Fibroblast of mammary gland (primary cell): ENCODE measurements at places on chromosomes 7 and 10.

- no peak for DNase-seq
Observed at GRCh38 chr10:35594115-35595079, 10.7 kb upstream of the GJD4 start.

GRCh38 chr7:30679664-30680063 is 2.6 kb downstream of the CRHR2 start:
- no peak for DNase-seq

DNA sequence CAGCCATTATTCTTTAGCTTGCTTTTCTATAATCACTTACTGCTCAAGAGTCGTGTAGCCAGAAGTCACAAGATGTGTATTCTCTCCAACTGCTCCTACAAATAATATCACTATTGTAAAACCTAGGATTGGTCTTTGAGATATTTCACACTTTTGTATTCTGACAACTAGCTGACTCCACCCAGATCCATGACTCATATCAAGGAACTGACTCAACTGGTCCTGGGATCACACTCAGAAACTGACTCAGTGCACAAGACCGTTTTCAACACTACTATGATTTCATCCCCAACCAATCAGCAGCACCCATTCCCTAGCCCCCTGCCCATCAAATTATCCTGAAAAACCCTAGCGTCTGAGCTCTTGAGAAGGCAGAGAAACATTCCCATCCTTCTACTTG is 56.5 kb upstream of the ORC5 start:
- peak; percentile 86 for DNase-seq

DNA sequence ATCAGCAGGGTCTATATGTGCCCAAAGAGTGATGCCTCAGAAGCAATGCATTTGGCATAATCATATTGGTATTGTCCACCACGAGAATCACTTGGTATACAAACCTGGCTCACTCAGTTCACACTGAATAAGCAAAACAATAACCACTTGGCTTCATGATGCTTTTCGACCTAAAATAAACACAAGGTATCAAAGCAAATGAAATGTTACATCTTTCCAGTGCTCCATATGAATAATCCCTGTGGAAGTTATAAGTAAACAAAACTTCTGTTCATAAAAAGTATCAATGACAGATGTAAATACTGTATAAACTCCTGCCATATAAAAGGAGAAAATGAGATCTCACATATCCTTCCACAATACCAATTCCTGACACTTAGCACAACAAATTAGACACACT is 29.8 kb upstream of the EBLN1 start:
- DNase-seq, result no peak

DNA sequence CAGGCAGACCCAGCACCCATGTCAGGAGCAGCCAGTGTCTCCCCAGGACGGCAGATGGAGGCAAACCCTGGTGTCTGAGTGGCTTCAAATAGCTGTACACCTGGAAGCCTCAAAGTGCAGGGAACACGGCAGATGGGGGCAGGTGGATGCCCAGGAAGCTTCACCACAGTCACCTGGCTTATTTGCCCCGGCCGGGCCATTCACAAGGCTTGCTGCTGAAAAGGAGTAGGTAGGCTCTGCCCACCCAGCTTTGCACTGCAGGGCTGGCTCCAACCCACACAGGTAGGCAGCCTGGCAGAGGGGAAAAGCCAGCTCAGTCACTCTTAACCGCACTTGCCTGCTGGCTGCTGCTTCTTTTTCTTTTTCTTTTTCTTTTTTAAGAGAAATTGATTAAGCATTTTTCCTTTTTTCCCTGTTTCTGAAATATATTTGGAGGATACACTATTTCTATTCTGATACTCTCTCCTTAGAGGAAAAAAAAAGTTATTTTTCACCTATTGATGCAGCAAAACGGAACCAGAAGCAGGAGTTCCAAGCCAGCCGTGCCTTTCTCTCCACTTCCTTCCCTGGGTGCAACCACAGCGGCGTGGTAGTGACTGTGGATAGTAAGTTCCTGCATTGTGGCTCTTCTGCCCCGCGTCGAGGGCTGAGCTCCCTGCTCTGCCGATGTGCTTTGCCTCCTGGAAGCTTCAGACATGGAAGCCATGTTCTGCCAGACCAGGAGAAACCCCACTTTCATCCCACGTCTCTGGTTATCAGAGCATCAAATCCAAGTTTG is 118.3 kb downstream of the KLF6 start:
- no peak for DNase-seq

DNA sequence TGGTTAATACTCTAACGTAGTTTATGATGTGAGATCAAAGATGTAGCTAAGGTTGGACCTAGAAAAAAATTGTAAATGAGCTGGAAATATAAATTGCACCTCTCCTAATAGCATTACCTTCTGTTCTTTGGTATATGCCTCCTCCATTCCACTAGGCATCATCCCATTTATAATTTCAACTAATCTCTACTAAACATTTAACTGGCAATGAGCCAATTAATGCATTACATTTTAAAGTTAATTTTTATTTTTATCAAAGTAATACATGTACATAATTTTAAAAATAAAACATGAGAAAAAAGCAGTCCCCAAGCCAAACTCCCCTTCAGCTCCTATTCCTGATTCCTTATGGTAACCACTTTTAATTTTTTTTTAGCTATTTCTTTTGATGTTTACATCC is 35.1 kb upstream of the SKAP2 start:
- DNase-seq, result no peak

DNA sequence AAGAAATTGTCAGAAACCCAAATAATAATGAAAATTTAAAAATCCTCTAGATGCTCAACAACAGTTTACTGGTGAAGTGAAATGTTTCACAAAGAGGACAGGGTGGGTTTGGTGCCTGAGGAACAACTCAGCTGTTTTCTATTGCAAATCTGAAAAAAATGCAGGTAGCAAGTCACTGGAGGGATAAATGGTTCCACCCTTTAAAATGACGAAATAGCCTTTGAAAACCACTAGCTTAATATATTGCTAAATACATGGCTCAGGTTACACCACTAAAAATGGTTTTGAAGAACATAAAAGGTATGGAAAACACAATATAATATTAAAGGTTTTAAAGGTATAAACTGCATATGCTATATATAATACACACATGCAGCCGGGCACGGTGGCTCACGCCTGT is 69.5 kb downstream of the LMBR1 start:
- DNase-seq, result peak; percentile 45

DNA sequence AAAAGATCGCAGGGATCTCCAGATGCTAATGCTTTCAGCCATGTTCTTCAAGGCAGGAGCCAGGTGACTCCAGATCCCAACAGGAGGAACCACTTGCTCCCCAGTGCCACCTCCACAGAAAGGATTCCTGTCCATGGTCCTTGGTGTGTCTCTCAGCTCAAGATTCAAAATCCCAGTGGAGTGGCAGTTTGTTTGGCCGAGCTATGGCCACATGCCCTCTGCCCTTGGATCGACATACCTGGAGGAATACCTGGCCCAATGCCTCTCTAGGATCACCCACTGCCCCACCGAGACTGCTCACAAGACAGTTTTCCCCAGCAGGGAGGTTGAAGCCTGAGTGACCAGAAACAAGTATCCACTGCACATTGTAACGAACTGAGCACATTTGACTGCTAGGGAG is 3.9 kb upstream of the GPRIN2 start:
- no peak for DNase-seq

DNA sequence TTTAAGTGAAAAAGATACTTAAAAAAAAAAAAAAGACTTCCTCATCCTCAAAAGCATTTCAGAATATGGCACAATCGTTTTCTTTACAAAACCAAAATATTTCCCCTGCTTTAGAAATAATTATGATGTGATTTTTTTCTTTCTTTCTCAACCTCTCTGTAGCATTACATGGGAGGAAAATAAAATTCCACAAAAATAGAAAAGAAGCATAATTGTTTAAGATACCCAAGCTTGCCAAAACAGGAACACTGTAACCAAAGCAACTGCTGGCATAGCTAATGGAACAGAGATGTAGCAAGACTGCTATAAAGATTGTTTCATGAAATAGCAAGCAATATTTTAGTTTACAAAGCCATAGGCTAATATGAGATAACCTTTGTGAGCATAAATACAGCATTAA is 75.6 kb upstream of the GPR22 start:
- no peak for DNase-seq

DNA sequence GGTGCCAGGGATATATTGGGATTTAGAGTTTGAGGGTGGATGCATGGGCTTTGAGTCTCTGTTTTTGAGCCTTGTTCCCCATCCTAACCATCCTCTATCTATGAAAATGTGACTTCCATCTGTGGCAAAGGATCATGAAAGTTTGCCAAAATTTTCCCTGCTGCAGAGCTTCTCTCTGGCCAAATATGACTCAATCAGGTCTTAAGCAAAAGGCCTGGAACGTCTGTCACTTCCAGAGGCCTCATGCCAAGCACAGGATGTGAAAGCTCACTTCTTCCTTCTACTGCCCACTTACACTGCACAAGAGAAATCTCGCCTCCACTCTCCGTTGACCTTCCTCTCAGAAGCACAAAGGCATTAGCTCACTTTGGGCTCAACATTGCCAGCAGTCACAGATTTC is 696.9 kb upstream of the NRP1 start:
- peak; percentile 96 for DNase-seq

- DNase-seq, result no peak
Observed at GRCh38 chr7:1802899-1803298, 132.8 kb downstream of the ELFN1 start.

DNA sequence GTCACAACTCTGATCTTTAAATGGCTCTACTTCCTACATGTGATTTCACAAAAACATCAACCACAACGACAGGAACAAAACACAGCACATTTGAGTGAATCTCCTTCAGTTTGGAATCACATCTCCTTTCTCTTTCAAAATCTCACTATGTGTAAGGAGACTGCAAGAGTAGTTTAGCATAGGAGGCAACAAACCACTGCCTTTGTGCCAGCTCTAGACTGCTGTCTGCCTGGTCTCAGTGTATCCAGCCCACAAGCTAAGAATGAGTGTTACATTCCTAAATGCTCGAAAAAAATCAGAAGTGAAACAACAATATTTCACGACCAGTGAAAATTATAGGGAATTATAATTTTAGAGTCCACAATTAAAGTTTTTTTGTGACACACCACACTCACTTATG is 217.0 kb upstream of the STEAP4 start:
- DNase-seq, result no peak

DNA sequence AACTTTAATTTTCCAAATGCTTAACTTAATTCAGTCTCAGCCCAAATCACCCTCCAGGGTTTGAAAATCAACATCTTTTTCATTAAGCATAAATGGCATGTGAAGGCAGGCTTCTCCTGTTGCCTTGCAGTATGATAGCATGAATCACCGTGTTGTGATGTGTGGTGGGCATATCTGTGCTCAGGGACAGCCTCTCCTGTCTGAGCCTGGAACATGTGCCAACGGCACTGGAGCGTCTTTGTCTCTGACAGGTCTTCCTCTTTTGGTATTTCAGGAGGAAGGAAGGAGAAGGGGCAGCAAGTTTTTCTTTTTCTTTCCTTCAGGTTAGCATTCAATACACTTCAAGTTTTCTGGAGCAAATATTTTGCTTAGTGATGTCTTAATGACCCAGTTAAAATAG is 57.6 kb downstream of the LRGUK start:
- peak; percentile 34 for DNase-seq

GRCh38 chr10:129024046-129024445 is 443.0 kb upstream of the MGMT start:
- no peak for DNase-seq

DNA sequence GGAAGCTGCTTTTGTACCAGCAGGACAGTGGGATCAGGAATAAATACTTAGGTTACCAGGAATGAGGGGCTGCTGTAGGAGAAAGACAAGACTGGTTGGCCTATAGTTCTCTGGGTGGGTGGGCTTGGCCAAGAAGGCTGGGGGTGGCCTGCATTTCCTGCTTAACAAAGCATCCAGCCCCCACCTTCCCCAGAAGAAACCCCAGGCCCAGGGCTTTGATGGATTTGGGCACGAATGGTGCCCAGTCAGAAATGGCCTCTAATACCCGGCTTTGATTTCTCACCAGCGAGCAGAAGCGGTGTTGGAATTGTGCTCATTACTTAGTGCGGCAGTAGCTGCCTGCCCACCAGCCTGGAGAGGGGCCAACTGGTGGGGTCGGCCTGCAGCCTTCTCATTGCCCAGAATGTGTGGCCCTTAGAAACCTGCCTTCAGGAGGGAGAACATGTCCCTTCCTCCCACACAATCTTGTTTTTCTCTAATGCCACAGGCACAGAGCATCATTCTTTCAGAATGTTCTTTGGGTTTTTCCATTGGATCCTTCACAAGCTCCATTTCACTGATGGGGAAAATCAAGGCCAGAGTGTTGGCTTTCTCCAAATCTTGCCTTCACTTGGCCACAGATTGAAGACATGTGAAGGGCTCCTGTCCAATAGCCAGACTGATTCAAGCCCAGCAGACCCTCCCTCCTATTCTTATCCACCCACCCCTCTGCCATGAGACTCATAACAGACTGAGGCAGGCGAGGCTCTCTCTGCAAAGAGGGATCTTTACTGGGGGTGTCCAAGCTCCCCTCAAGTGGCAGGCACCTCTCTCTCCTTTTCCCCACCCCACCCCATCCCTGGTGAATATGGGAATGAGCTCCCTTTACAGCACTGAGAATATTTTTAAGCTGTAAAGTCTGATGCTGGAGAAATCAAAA is 2.5 kb downstream of the UNC5B start:
- DNase-seq, result no peak

DNA sequence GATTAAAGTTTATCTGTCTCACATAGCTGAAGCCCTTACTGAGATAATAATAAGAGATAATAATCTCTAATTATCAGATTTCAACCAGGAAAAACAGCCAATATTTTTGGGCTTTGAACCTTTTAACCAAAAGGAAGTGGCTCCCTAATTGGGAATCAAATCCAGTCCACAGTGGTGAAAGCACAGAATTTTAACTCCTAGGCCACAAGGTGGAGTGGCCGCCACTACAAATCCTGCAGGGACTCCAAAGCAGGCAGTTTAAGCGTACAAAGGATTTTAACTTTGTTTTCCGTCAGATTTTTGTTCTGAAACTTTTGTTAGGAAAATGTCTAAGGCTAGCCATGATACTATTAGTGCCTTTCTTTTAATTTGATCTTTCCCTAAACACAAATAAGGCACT is 99.6 kb upstream of the CCNY start:
- no peak for DNase-seq

- no peak for DNase-seq
Observed at GRCh38 chr7:10584886-10585285, 388.8 kb upstream of the PHF14 start.

DNA sequence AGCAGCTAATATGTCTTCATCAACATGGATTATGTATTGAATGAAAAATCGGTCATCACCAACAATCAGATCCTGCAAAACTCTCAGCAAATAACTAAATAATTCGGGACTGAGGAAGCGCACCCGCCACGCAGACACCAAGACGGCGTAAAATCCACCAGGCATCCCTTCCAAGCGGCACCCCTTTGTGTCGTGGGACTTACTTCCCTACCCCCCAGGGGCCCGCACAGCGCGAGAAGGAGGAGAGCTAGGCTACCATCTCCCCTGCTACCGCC is 721 bp downstream of the ARL3 start:
- no peak for DNase-seq

GRCh38 chr10:78134773-78135306 is 101.2 kb downstream of the RPS24 start:
- DNase-seq, result no peak

GRCh38 chr7:155357573-155358041 is 59.9 kb downstream of the INSIG1 start:
- peak; percentile 81 for DNase-seq
